Omental fat pad (tissue), 4 donors: ENCODE measurements at places on chromosomes 1 and 21. TPM values are rescaled to one million over a fixed set of nuclear protein-coding genes. Genes with fewer than 3 reads are reported as not detected.

Gene FBXO42
- 20.0 TPM for total RNA-seq

- no peak for DNase-seq
Measured at GRCh38 chr1:152519851-152520250, 5.6 kb downstream of the CRCT1 start.

DNA sequence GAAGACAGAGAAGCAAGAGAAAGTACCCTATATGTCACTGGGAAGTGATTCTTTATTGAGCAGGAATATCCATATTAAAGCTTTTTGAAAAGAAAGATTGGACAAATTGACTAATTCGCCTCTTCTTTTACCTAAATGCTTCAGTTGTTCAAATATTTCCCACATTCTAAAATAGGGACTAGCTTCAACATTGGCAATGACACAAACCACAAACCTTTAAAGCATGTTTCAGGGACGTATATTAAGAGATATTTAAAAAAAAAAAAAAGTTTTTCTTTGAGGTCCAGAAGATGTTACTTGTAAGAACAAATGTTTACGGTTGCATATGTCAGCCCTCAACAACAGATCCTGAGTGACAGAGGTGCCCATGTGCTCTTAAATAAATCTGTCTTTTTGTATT is 235.0 kb upstream of the NFIA start:
- DNase-seq: no peak

DNA sequence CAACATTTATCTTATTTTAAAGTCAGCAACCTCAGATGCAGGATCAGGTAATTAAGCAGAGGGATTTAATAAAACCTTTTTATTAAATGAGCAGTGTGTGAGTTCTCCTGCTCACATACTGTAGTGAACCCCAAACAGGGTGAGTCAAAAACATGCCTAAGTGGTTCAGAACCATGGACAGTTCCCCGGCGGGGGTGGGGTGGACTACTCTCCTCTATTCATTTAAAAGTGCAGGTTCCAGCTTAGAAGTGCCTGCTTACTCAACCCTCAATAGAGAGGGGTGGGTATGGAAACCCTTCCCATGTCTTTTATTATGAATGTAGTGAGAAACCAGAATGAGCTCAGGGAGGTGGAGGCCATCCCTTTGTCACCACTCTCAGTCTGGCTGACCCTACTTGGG is 397.9 kb downstream of the HHAT start:
- no peak for DNase-seq

DNA sequence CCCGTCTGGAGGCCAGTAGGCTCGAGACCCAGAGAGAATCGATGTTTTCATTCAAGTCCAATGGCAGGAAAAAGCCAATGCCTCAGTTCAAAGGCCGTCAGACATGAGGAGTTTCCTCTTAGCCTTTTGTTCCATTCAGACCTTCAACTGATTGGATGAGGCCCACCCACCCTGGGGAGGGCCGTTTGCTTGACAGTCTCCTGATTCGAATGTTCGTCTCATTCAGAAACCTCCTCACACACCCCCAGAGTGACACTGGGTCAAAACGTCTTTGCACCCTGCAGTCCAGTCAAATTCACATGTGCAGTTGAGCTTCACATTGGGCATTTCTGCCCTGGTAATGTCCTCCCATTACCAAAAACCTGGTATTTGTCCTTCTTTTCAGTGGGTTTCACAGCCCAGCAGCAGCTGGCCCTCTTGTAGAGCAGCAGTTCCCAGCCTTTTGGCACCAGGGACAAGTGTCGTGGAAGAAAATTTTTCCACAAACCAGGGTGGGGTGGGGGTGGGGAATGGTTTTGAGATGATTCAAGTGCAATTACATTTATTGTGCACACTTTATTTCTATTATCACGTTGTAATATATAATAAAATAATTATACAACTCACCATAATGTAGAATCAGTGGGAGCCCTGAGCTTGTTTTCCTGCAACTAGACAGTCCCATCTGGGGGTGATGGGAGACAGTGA is 40.1 kb downstream of the RSPH1 start:
- DNase-seq: no peak

DNA sequence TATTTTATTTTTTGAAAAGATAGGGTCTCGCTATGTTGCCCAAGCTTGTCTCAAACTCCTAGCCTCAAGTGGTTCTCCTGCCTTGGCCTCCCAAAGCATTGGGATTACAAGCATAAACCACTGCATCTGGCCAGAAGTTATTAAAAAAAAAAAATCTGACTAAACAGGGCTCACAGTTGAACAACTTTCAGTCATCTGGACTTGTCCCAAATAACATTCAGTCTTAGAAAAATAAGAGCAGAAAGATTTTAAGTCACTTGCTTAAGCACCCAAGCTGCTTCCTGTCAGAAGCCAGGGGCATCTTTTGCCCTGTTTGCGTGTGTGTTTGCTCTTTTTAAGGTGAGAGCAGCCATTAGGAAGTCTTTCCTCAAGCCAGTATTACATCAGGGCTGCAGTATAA is 286.8 kb downstream of the LMO4 start:
- DNase-seq: no peak

- no peak for DNase-seq
Measured at GRCh38 chr1:83086346-83086745, 912.6 kb downstream of the TTLL7 start.

DNA sequence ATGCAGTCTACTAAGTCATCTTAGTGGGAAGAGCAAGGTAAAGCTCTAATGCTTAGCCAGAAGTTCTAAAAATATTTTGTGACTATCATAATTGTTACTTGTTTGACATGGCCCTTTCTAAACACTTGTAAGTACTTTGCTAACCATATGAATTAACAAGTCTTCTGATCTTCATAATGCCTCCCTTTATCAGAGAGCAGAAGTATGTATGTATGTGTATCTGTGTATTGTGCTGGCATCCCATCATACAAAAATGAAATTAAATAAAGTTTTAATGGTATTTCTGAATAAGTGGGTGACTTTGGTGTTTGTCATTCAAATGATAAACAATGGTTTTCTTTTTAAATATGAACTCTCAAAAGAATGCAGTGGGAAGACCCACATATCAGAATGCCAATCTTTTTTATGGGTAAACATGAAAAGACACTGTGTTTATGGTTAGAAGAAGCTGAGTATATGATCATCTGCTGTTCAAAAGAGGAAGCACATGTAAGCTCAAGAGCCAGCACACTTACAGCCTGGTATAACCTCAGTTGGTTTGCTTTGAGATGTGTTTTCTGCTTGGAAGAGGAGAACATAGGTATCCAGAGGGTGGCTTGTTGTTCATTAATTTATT is 159.6 kb downstream of the CLEC20A start:
- no peak for DNase-seq

DNA sequence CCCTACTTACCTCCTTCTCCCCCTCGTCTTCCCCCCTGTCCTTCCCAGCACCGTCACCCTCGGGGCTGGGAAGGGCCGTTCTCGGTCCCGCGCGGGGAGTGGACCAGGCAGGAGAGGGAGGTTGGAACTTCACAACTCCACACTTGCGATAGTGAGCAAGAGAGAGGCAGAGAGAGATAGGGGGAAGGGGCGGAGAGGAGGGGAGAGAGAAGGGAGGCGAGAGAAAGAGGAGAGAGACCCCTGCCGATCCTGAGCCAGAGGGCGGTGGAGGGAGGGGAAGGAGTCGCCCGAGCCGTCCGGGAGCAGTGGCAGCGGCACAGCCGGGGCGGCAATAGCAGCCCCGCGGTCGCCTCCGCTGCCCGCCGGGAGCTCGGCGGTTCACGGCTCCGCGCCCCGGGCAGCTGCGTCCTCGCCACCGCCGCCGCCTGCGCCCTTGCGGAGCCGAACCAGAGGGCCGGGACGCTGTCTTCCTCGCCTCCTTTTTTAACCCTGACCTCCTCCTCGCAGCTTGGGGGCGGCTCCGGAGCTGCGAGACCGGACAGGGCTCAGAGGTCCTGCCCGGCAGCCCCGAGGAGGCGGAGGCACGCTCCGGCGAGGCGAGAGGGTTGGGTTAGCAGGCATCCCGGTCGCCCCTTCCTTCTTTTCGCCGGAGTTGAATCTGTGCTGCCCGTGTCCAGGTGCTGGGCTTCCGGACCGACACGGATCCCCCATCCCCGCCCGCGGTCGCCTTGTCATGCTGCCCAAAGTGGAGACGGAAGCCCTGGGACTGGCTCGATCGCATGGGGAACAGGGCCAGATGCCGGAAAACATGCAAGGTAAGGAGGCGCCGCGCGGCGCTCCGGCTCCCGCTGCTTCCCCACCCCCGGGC is 11.7 kb downstream of the NR5A2 start:
- no peak for DNase-seq

- DNase-seq: no peak
Measured at GRCh38 chr1:240876071-240876470, 264.1 kb upstream of the GREM2 start.

DNA sequence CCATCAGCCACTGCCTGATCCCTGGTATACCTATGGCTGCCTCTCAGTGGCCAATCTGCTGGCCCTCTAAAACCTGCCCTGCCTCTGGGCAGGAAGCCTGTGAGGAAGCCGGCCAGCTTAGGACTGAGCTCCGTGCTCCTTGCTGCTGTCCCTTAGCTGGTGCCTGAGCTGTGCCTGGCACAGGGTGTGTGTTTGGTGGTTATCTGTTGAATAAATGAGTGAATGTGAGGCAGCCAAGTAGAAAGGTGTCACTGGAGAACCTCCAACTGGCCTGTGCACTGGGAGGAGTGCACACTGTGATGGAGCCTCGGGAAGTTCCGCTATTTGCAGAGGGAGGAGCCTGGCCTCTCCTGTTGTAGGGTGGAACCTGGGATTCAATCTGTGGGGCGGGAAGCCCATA is 63.4 kb upstream of the STUM start:
- DNase-seq: no peak

DNA sequence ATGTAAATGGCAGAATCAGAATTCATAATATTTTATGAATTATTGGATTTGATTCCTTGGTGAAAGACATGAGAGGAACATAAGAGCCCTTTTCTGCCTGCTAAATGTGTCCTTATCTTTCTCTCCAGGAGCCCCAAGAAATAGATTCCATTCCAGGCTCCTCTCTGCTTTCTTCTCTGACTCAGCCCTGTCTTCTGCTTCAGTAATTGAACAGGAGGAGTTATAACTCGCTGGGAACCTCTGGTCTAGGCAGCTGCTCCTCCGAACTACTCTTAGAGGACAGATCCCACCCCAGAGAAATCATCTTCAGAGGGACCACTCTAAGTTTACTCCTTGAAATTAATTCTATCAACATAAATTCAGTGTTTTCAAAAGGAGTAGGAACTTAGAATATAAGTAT is 78.4 kb downstream of the RGS21 start:
- DNase-seq: no peak

DNA sequence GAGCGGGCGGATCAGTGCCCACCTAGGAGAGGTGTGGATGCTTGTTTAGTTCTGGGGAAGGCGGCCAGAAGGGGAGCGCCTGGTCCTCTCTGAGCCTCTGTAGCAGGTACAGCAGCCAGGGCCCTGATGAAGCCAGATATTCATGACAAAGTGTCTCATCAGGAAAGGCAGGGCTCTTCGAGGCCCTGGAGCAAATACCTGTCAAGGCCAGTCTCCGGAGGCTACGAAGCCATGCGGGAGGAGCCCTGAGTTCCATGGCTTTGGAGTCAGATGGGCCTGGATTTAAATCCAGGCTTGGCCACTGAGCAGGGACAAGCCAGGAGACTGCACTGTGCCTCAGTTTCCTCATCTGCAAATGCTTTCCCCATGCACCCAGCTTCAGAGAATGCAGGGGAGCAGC is 25.4 kb upstream of the GPR153 start:
- no peak for DNase-seq

DNA sequence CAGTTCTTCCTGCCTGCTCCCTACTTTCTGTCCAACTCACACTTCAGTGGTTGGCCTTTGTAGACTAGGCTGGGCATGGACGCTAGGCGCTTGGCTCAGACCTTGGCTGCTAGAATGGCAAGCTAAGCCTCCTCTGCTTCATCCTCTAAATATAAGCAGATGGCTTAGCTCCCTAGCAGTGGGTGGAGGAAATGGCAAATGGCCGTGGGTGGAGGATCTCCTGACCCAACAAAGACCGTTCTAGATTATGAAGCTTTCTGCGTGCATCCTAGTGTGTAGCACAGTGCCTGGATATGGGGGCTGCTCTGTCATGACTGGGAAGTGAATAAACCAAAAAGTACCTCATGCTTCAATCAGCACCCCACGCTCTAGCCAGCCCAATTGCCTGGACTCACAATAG is 10.4 kb upstream of the ETV3L start:
- no peak for DNase-seq

DNA sequence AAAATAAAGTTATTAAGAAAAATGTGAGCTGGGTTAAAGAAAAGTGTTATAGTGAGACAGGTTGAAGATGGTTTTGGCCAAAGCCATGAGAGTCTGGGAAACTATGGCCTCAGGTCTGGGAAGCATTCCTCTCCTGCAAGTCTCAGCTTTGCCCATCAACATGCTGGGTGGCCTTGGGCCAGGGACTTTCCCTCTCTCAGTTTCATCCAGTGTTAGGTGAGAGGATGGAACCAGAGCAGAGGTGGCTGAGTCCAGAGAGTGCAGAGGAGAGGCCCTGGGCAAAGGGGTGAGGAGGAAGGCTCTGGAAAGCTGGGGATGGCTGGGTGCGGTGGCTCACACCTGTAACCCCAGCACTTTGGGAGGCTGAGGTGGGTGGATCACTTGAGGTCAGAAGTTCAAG is 10.5 kb downstream of the PADI2 start:
- DNase-seq: no peak

- no peak for DNase-seq
Measured at GRCh38 chr1:3590139-3590763, 21.1 kb downstream of the MEGF6 start.

DNA sequence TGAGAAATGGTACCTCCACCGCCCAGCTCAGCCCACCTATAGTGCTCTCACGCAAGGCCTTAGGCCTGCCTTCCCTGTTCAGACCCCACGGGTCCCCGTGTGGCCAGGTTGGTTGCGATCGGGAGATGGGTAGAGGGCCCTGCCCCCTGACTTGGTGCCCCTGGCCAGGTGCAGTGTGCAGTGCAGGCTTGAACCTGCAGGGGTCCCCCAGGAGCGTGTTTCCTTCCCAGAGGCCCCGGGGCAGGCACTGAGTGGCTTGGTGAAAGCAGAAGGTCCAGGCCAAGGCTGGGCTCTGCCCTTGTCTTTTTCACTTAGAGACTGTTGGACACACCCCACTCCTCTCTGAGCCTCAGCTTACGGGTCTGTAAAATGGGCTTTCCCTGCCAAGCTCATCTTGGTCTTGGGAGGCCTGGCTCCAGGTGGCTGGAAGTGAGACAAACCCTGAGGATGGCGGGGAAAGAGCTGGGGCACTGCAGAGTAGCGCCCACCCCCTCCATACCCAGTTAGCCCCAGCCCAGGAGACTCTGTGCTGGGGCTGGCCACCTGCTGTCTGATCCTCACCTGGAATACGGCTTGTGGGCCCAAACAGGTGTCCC is 9.3 kb upstream of the HES5 start:
- no peak for DNase-seq

DNA sequence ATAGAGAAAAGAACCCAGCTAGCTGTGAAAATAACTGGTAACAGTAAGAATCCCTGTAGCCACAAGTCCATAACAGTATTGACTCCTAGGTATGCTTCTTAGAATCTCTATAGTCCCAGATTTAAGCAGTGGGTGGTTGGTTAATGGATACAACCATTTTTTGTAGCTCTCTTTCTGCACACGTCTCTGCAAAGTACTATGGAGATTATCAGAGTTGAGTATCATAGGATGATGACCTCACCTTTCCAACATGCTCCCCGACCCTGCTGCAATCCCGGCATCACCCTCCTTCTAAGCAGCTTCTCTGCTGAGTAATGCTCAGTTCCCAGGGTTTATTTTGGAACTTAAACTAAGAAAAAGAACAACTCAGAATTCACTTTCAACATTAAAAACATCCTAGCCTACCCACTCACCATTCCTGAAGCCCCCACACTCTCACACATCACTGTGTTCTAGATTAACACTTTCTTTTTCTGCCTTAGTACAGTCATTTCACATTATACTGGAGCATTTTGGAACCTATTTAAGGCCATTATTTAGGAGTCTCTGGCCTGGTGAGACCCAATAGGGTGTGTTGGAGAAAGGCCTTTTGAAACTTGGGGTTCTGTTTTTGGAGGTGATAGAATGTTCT is 2.7 kb downstream of the MLLT11 start:
- no peak for DNase-seq
